PC-3 (cell line): ENCODE measurements at places on chromosomes 7 and 10. TPM values are rescaled to one million over a fixed set of nuclear protein-coding genes. Genes with fewer than 3 reads are reported as not detected.

The PURB gene
- 8.9 and 14.6 TPM in 2 replicates for total RNA-seq

The HMX2 gene
- total RNA-seq: not detected in 2 replicates

The CCDC146 gene
- 4.7 TPM in 1 of 2 replicates, not detected in the other for total RNA-seq

- no peak for DNase-seq
Observed at GRCh38 chr7:36224934-36225858, 72.1 kb downstream of the EEPD1 start.

- DNase-seq: no peak
Observed at GRCh38 chr10:44154956-44155355, 229.9 kb downstream of the CXCL12 start.

DNA sequence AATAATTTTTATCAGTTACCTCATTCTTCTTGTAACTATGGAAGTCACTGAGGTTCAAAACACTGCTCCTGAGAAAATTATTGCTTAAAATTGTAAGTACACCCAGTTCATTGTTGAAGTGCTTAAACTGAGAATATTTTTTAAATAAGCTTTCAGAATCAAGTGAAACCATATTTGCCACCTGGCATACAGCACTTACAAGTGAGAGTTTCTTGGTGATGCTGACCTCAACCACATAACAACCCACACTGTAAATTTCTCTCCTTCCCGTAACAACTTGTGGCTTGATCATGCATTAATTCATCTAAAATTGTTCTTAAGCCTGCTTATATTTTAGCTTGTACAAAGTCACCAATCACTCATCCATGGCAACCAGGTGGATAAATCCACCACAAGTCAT is 34.0 kb downstream of the IMMP2L start:
- no peak for DNase-seq

DNA sequence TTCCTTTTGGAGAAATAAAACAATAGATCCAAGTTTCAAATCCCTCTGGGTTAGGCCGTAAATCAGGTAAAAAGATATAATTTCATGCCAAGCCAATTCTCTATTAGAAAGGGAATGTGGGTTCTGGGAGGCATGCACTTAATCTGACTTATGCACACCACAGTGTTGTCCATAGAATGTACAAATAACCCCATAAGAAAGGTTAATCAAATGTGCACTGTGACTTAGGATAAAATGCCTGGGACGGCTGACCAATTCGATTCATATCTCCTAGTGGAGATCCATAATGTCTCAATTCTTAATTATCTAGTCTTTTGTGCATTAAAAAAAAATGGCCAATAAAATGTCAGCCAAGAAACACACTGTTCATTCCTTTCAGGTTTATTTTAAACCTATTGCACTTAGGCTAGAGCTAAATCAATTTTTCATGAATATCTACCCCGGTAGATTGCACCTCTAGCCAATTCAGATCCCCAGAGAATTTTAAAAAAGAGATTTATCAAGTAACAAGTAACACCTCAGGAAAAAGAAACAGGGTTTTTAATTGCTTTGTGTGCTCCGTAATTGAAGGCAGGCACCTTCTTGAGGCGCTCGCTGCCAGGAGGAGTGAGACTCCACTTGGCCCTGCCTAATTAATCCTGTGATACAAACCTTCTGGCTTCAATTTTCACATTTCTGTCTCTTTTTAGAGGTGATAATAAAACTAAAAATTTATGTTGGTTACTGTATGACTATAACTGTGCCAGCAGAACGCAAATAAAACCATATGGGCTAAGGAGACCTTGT is 265.1 kb downstream of the ETV1 start:
- DNase-seq: no peak

DNA sequence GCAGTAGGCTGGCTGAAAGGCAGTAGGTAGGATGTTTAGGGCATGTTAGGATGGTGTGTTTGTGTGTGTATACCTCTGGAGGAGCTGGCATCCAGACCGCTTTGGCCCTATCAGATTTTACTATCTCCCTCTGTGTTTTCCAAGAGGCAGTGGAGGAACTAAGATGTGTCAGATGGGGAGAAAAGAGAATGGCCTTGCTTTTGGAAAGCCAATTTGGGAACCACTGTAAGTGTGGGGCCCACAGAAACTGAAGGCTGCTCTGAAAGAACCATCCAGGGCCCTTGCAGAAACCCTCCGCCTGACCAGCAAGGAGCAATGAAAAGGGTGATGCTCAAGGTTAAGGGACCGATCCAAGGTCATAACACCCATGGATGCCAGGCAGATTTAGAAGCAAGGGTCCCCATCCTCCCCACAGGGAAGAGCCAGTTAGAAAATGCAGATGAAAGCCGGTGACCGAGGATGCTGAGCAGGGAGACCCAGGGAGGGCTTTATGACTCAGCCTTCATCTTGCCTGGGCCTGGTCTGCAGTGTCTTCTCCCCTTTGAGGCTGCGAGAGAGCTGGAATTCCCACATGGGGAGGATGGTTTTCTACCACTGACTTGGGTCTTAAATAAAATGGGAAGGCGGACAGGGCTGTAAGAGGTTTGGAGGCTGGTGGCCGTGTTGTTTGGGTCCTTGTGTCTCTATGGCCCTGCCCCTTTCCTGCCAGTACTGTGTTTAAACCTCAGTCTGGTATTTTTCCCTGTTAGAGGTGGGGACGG is 275.8 kb downstream of the LRMDA start:
- DNase-seq: no peak

GRCh38 chr10:12191715-12192114 is 4.0 kb downstream of the NUDT5 start:
- no peak for DNase-seq

GRCh38 chr10:71344993-71345480 is 26.0 kb downstream of the SLC29A3 start:
- no peak for DNase-seq

DNA sequence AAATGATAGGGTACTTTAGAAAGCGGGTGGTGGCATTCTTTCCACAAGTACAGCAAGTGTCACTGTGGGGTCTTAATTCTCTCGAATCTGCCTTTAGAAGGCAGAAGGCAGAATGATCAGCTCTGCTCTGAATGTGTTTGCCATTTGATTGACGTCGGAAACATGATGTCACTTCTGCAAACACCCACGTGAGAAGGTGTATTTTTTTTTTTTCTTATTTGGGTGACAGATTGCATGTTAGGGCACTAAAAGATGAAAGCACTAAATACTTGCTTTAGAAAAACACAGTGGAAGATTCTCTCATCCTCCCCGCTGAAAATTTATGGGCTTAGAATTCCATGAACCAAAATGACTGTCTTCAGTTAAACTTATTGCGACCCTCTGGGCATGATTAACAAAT is 150.2 kb downstream of the TCF7L2 start:
- no peak for DNase-seq

GRCh38 chr7:88091988-88092675 is 127.7 kb downstream of the SRI start:
- no peak for DNase-seq
